ENCODE measurements at places on chromosomes 6 and 20.

- DNase-seq, result no peak
Observed at GRCh38 chr6:8904754-8905153, 469.4 kb upstream of the SLC35B3 start.

DNA sequence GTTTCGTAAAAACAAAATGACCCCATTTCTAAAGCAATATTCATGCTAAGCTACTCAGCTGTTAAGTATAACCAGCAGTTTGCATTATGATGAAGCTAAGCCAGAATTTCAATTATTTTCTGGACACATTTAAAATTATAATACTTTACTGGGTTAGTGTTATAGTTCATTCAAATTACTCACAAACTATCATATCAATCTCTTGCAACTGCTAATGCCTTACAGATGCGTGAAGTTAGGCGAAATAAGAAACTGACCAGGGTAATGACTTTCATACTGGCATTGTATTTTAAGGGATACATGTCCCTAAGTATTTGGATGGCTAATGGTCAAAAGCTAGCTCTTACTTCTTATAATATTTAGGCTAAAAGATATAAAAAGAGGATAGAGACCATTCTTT is 249.6 kb downstream of the TSHZ2 start:
- DNase-seq, result no peak

DNA sequence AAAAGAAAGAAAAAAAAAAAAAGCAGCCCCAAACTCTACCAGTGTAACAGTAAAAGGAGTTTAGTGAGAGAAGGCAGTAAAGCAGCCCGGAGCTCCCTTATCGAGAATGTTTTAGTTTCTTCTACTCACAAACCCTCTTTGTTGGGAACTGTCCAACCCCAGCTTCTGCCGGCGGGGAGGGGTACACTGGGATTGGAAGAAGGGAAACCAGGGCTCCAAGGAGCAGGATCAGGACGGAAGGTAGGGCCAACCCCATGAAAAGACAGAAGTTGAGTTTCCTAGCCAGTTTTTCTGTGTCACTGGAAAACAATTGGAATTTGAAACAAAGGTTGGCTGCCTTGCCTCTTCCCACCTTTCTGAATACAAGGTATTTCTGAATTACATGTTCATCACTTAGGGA is 66.0 kb downstream of the KIZ start:
- DNase-seq, result peak; percentile 18

DNA sequence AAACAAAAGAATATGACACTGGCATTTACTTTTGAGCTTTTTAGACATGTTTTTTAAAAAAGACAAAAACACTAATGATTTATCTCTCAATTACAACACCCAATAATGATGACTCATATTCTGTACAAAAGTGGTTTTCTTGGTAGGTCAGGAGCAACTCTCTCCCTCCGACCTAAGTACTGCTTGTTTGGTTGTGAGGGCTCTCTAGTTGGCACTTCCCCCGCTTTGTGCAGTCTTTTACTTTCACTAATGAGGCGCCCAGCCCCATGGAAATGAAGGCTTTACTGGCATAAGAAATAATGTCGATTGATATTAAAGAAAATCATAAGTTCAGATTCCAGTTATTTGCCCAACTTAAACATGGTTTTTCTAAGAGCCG is 1.3 kb downstream of the KPNA5 start:
- peak; percentile 45 for DNase-seq

GRCh38 chr6:114431641-114432040 is 88.8 kb upstream of the HS3ST5 start:
- no peak for DNase-seq

- DNase-seq, result no peak
Observed at GRCh38 chr20:48629069-48629959, 198.5 kb downstream of the PREX1 start.

- no peak for DNase-seq
Observed at GRCh38 chr6:23027281-23027680, 457.9 kb downstream of the HDGFL1 start.

- DNase-seq, result no peak
Observed at GRCh38 chr20:8940326-8940725, 128.6 kb upstream of the PLCB4 start.

- DNase-seq, result no peak
Observed at GRCh38 chr20:5030348-5031205, 29.3 kb upstream of the SLC23A2 start.

GRCh38 chr6:149961728-149962425 is 1.9 kb upstream of the ULBP1 start:
- DNase-seq, result no peak

DNA sequence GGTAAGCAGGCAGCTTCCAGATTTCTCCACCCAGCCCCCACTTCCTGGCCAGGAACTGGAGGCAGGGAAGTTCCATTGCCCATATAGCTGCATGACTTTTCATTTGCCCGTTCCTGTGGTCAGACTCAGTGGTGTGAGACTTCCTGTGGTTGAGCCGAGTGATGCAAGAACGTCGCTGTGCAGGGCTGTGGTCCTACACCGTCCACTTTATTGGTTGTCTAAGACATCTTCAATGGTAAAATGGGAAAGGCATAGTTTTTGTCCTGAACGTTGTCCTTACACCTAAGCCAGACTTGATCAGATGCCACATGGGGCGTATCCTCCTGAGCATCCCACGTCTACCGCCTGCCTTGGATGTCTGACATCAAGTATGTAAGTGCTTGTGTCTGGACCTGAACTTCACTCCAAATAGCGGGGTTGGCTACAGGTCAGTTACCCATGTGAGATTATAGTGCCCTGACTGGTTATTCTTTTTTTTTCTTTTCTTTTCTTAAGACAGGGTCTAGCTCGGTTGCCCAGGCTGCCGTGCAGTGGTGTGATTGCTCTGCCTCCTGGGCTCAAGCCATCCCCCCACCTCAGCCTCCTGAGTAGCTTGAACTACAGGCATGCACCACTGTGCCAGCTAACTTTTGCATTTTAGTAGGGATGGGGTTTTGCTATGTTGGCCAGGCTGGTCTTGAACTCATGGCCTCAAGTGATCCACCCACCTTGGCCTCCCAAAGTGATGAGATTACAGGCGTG is 25.9 kb upstream of the GTSF1L start:
- DNase-seq, result peak; percentile 63

DNA sequence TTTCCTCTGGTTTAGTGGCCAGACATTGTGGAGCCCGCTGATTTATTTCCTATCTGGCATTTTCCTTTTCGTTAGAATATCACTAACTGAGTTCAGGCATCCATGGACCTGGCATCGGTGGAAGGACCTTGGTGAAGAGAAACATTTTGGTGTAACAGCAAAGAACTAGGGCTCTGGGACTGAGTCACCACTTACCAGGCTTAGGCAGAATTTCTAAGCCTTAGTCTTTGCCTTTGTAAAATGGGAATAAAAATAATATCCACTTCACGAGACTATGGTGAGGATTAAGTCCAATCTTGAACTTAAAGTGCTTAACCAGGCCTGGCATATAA is 42.0 kb upstream of the ENPP1 start:
- DNase-seq, result no peak

GRCh38 chr6:55578537-55579363 is at the start of gene HMGCLL1:
Gene HMGCLL1, minus strand, starts transcription at chr6:55579192. Its CDS starts 137 bp downstream, at chr6:55579055.
- DNase-seq, result no peak

DNA sequence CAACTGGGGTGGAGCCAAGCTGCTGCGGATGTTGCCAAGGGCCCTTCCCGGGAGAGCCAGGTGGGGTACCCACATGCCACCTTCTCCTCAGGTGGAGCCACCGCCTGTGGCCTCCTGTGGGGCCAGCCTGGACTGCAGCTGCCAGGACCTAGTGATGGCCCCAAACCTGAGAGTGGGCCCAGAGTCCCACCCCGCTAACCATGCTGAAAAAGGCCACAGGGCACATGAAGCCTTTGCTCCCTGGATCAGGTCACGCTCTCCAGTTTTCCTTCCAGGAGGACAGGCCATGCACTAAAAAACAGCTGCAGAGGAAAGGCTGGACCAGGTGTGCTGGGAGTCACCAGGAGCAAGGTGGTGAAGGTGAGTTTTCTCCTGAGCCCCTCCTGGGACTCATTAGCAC is 73.9 kb upstream of the SLC22A16 start:
- DNase-seq, result no peak

GRCh38 chr6:138847884-138848283 is 52.0 kb downstream of the ECT2L start:
- no peak for DNase-seq

DNA sequence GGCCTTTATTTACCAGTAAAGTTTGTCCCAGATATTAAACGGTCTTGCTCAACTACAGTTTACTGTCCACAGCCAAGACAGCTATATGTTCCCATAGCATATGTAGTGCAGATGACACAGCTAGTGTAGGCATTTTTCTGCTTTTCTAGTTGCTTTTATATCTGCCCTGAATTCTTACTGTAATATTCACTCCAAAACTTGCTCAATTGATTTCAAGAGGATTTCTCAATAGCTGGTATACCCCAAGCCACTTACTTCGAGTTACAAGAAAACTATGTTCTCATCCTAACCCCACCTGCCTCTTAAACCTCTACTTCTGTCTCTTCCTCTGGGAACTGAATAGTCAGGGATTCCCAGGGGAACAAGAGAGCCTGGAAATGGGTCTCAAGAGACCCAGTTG is 18.9 kb upstream of the ROS1 start:
- peak; percentile 61 for DNase-seq

DNA sequence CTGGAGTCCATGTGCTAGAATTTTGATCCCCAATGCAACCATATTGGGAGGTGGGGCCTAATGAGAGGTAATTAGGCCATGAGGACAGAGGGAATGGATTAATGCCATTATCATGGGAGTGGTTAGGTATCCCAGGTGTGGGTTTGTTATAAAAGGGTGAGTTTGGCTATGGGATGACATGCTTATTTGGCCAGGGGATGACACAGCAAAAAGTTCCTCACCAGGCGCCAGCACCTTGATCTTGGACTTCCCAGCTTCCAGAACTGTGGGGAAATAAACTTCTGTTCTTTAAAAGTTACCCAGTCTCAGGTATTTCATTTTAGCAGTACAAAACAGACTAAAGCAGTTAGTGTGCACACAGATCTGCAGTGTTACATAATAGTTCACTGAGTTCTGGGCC is 84.1 kb downstream of the ADGB start:
- no peak for DNase-seq

GRCh38 chr6:124430740-124431318 is 531.4 kb upstream of the RNF217 start:
- DNase-seq, result no peak

GRCh38 chr6:50449128-50449527 is 264.2 kb upstream of the TFAP2D start:
- no peak for DNase-seq

DNA sequence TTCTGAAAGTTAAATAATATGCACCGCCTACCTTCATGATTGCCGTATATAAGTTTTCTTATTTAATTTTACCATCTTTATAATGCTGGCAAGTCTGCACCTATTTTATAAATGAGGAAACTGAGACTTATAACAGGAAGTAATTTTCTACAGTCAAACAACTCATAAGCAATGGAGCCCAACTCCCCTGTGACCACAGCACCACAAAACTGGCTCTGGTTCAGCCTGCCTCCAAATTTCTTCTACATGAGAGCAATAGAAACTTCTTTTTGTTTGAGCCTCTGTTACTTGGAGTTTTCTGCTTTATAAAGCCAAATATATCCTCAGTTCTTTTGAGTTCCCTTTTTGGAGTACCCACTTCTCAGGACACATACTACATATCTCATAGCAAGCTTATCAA is 131.1 kb upstream of the HSF2 start:
- DNase-seq, result no peak

DNA sequence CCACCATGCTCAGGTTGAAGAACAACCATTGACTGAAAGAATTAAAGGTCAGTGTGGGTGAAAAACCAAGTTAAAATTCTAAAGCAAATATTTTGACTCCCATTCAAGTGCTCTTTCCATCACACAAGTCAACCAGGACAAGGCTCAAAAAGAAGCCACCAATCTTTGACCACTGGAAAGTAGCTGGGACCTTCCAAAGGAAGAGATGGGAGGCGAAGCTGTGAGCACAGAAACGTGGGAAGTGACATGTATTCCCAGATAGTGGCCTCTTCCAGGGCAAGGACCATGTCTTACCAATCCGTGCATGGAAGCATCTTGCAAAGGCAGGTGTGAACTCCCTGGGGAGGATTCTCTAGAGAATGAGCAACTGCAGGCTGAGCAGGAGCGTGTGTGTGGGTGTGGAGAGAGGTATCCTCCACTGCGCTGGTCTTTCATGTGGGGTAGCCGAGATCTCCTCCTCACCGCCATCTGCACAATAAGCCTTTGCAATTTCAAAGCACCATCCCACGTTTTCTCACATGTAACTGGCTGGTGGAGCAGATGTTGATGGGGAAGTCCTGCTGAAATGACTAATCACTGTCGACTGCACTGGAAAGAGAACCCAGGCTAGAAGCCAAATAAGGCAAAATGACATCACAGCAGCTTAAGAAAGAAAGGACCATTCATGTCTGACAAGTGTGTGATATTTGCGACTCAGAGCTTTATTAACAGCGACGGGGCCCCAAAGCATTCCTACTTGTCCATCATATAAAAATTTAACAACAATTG is 189.4 kb upstream of the RREB1 start:
- peak; percentile 53 for DNase-seq

GRCh38 chr6:108732091-108732870 is 115.9 kb upstream of the ARMC2 start:
- DNase-seq, result peak; percentile 46

DNA sequence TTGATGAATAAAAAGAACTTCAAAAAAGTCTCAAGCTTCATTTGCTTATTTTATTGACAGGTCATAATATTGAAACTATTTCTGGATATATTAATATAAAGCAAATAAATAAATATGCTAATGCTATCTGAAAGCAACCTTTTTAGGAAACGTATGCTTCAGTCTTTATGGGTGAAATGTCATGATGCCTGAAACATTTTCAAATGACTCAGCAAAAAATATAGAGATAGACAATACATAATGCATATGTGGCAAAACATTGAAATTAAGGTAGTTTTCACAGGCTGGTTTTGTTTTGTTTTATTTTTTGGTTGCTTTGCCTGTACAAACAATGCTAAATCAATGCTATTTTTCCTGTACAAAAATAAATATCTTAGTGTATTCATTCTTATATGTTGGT is 194.4 kb upstream of the PLCB4 start:
- DNase-seq, result no peak

DNA sequence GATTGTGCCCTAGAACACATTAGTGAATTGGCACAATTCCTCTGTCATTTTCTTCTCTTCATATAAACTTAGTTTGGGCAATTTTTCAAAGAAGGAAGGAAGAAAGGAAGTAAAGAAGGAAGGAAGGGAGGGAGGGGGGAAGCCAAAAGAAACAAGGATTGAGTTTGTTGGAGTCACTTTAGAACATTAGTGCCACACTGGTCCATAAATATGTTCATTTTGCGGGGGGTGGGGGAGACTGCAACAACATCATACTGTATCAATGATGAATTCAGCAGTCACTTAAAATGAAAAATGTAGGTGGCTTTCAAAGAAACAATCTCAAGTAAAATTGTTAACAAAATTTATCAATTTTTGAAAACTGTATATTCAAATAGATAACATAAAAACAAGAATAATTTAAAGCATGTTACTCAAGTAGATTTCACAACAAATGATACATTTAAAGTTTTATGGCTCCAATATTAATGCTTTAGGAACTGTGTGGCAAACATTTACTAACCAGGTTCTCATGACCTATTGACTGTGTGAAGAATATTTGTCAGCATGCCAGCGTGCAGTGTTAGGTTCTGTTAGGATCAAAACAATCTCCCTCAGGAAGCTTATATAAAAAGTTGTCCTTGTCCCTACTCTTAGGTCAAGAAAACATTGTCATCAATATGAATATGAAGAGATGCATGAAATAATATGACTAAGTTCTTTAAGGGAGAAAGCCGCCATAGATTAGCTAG is 208.1 kb upstream of the AGPAT4 start:
- DNase-seq, result no peak

- no peak for DNase-seq
Observed at GRCh38 chr6:6407071-6407741, 86.7 kb upstream of the F13A1 start.
